Heart left ventricle (tissue), 16 donors: ENCODE measurements at places on chromosomes 2 and 18. TPM values are rescaled to one million over a fixed set of nuclear protein-coding genes. Genes with fewer than 3 reads are reported as not detected.

FEV gene
- not detected for total RNA-seq

DNA sequence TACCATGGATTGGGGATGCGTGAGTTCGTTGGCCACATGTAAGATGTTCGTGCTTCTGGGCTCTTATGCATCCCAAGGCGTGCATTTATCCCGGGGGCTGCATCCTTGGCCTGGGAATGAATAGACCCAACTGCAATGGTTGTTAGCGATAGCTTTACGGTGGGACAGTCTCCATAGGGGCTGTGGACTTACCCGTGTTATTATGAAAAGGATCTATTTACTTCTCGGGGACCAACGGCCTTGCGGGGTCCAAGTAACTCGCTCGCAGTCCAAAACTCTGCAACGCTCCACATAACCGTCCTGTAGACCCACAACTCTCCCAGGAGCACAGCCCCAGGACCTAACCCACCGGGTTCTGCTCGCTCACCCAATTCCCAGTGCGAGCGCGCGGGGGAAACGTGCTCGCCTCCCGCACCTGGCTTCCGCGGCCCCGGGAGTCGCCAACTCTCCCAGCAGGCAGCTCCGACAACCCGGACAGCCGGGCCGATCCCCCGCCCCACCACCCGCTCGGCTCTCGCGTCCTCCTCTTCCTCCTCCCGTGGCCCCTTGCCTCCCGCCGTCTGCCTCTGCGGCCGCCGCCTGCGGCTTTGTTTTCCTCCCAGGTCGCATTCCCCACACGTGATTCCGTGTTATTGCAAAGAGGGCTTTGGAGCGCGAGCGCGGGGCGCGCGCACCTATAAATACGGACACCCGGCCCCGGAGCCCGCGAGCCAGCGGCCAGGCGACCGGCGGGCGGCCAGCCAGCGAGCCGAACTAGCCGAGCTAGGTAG is at the start of gene CABLES1:
CABLES1 (plus strand) TSS at position 706 of the 770 bp plus-strand sequence. CDS start 278 bp downstream, outside the sequence.
- DNase-seq = peak; percentile 70

DNA sequence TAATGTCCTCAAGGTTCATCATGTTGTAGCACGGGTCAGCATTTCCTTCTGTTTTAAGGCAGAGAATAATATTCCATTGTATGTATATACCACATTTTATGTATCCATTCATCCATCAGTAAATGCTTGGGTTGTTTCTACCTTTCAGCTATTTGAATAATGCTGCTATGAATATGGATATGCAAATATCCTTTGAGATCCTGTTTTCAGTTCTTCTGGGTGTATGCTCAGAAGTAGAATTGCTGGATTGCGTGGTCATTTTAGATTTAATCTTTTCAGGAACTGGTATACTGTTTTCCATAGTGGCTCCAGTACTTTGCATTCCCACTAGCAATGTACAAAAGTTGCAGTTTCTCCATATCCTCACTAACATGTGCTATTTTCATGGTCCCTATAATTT is 13.4 kb upstream of the ASB1 start:
- DNase-seq = no peak

- DNase-seq = peak; percentile 83
Measured at GRCh38 chr2:119367472-119368099, 809 bp downstream of the DBI start.

DNA sequence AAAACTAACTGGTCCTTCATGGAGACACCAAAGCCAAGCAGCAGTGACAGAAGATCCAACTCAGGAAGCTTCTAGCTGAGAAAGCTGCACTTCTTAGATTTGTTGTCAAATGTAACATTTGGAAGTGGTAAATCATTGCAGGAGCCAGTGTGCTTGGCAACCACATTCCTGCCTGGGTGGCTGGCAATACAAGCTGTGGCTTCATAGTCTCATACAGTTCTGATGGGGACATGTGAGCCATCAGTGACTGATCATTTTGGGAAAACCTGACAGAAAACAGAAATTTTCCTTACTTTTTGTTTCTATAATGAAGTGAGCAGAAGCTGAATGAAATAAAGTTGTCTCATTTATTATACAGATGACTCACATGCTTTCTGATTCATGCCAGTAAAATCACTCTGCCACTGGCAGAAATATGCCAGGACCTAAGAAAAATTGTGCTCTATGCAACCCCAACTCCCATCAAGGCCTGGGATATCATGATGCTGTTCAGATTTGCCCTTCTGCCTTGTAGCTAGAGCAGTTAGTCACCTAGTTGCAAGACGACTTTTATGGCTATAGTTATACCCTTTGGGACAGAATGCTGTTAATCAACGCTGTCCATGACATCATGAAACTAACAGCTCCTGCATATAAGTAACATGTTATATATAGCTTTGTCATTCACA is 508.1 kb downstream of the ADCYAP1 start:
- DNase-seq = no peak

DNA sequence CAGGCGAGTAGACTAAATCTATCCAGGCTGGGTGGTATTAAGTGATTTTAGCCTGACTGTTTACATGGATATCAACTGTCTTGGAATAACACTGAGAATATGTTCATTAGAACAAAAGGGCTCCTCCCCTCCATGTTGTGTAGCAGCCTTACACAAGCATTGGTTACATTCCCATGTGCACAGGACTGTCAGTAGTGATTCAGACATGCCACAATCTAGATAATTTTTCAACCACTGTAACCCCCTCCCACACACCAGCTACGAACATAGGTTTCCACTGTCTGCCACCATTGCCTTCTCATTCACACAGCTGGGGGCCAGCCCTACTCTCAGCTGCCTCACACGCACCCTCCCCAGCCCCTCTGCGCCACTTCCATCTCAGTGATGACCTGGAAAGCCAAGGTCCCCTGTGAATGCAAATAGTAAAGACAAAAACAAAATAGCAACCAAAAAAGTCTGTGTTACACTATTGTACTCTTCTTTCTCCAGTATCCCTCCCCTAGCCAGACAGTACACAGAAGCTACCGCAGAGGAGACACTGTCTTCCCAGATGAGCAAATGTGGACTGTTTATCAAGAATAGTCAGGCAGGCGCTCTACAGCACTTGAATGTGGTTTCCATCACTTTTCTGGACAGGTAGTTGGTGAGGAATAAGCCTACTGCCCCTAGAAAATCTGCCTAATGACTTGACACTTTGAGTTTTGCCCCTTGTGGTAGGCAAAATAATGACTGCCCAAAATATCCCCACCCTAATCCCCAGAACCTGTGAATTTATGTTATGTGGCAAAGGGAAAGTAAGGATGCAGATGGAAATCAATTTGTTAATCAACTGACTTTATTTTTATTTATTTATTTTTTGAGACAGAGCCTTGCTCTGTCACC is 27.9 kb upstream of the TYMS start:
- no peak for DNase-seq

DNA sequence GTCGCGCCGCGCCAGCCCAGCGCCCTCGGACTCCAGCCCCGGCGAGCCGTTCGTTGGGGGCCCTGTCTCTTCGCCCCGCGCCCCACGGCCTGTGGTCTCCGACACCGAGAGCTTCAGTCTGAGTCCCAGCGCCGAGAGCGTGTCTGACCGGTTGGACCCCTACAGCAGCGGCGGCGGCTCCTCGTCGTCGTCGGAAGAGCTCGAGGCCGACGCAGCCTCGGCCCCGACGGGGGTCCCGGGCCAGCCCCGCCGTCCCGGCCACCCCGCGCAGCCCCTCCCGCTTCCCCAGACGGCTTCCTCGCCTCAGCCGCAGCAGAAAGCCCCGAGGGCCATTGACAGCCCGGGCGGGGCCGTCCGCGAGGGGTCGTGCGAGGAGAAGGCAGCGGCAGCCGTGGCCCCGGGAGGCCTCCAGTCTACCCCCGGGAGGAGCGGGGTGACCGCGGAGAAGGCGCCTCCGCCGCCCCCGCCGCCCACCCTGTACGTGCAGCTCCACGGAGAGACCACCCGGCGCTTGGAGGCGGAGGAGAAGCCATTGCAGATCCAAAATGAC is 1.4 kb downstream of the PHLPP1 start:
- DNase-seq = peak; percentile 84

DNA sequence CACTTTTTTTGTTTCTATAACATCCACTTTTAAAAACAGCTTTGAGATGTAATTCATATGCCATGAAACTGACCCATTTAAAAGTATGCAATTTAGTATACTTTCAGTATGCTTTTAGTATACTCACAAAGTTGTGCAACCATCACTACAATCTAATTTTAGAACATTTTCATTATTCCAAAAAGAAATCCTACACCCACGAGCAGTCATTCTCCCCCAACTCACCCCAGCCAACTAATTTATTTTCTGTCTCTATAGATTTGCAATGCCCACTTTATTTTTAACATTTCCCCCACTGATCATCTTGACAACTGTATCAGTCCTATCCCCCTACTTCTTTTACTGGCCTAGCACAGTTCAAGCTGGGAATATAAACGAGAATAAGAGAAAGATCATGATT is 39.1 kb downstream of the FAM98A start:
- no peak for DNase-seq

- DNase-seq = peak; percentile 89
Measured at GRCh38 chr2:24304098-24304497, 56.2 kb downstream of the ITSN2 start.

GRCh38 chr18:79876497-79876896 is 75.0 kb downstream of the SLC66A2 start:
- DNase-seq = no peak

PLEKHH2 gene
- 0.69 TPM for total RNA-seq

DNA sequence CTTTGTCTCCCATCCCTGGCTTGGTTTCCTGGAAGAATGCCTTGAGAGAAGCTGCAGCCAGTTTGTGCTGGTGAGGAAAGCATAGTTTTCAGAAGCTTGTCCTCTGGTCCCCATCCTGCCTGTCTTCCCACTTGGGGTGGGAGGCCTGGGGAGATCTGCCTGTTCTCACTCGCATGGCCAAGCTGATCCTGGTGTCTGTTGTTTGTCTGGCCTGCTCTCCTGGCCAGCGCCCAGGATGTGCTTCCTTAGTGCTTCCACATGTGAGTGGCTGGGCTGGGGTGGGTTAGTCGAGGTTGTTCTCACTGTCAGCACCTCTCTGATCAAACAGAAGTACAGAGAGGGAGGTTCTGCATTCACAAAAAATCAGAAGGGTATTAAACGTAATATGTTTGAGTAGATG is 49.5 kb downstream of the PTPRM start:
- DNase-seq = peak; percentile 79

MAPRE3 gene
- 27.4 TPM for total RNA-seq

SEPTIN2 gene
- total RNA-seq = 237 TPM

DNA sequence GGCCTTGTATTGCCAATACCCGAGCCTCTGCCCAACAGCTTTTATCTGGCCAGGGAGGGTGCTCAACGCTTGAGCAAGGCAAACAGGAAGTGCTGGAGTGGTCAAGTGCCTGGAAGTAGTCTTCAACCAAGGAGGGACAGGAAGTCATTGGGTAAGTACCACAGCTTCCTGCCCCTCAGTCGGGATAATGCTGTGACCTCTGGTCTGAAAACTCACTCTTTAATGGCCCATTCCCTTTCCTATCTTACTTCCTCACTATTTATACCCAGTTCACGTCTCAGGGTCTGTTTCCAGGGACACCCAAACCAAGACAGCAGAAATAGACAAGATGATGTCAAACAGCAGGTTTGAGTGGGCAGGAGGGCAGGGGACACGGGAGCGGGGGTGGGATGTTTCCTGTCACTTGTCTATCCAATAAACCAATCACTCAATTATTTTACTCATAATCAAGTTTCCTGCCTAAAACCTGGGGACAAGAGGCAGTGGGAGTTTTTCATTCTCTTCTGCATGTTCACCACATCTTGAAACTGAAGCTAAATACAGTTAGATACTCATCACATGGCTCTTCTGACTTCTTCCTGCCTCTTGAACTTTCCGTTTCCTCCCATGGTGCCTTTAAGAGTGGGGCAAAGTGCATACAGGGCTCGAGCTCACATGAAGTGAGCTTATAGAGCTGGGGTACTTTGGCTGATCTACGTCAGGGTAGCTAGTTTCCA is 68.9 kb upstream of the CAB39 start:
- DNase-seq = peak; percentile 55

SETBP1 gene
- total RNA-seq = 3.8 TPM

DNA sequence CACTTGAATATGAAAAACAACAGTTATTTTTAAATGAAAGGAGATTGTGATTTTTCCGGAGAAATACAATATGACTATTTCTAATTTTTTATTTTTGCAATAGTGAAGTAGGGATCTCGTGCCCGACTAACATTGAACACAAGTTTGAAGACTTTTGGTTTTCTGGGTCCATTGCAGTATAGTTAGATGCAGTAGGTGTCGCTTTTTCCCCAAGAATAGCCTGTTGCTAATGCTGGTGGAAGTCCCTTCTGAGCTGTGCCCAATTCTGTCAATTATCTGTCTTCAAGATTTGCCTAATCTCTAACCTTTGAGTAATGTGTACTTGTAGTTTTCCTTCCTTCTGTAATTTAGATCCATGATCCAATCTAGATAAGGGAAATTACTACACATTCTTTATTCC is 36.5 kb downstream of the SEMA4F start:
- DNase-seq = no peak

- no peak for DNase-seq
Measured at GRCh38 chr2:64447317-64448040, 6.5 kb upstream of the LGALSL start.

- no peak for DNase-seq
Measured at GRCh38 chr2:23387221-23387550, 2.2 kb downstream of the KLHL29 start.

ACMSD gene
- not detected for total RNA-seq

DNA sequence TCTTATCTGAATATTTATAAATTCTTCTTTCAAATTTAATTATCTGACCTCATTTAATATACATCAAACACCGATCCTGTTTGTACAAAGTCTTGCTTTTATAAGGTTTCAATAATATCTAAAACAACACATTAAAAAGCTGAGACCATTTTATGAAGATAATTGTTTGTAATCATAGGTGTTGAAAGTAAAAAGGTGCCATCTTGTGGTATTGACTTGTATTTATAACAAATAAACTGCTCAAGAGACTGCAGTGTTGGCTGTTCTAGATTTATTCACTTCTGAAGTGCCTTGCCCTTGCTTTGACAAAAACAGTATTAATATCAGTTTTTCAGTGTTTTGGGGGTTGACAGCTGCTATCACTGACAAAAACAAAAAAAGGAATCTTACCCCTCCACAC is 286.8 kb upstream of the HNMT start:
- no peak for DNase-seq
